ENCODE measurements at places on chromosomes 11 and 22. TPM values are rescaled to one million over a fixed set of nuclear protein-coding genes. Genes with fewer than 3 reads are reported as not detected.

DNA sequence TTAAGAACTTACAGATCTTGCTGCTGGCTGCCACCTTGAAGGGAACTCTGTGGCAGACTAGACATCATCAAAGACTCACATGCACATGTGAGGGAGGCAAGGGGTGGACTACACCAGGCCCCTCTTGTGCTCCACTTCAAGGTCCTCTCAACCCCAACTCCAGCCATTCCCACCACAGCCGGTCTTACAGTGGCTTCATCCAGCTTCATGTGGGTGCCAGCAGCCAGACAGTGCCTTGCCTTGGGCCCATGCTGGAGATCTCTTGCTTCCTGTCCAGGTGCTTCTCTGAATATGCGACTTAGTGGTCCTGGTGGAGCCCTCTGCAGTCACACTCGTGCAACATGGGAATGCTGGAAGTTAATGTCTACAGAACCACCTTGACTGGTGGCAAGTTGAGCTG, 44.6 kb upstream of the WNT7B start:
- DNase-seq: no peak

DNA sequence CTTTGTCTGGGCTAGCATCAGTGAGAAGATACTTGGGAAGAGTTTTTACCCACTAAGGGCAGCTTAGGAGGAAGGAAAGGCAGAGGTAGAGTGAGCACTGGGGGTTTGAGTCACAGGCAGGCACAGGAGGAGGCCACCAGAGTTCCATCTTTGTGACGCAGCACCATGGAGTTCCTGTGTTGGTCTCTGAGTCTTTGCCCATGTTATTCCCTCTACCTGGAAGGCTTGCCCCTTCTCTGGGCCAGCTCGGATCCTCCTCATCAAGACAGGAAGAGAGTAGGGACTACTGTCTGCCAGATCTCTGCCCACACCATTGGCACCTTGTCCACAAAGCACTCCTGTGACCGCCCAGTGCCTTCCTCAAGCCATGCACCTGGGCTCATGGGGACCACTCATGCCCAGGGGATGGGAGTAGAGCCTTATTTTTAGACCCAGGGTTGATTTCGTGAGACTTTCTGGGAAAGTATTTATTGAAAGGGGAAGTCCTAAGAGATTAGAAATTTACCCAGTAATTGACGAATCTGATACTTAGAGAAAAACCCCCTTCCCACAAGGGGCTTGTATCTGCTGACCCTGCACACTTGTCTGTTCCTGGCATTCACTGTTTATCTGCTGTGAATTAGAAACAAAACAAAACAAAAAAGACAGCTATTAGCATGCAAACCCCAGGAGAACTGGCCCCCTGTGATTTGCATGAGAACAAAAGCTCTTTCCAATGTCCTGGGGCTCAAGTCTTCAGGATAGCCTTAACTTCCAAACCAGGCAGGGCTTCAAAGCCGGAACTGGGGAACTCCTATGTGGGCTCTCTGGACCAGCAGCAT, 35.9 kb upstream of the MYEOV start:
- no peak for DNase-seq

GRCh38 chr11:19714022-19714386, 1.4 kb downstream of the NAV2 start:
- DNase-seq: no peak

APOL5 gene
- not detected for total RNA-seq

- DNase-seq: no peak
Measured at GRCh38 chr22:30014244-30014643, 66.0 kb upstream of the HORMAD2 start.

DNA sequence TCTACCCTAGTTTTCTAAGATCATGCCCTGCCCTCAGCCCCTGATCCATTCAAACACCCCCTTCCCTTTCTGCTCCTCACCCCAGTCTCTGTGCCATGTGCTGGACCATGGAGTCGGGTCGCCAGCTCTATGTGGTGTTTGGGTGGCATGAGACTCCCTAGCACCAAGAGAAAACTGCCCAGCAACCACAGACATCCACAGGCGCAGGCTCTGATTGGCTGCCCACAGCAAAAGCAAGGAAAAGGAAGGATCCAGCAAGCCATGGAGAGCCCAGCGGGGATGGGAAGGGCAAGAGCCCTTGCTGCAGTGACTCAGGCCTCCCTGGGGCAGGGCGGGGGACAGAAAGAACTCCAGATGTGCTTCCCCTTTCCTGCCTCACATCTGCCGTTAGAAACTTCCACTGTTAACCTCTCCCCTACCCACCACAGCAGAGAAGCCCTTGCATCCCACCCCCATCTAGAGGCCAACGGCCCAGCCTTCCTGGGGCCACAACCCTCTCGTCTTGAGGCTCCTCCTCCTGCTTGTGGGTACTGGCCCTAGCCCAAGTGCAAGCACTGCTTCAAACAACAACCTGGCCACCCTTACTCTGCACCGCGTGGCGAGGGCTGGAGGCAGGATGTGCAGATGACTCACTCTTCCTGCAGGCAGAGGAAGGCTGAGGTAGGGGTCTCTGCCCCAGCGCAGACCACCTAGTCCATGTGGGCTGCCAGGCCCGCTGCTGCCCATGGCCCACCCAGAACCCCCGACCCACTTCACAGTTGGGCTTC, 9.7 kb upstream of the AHNAK start:
- DNase-seq: peak; percentile 73

DNA sequence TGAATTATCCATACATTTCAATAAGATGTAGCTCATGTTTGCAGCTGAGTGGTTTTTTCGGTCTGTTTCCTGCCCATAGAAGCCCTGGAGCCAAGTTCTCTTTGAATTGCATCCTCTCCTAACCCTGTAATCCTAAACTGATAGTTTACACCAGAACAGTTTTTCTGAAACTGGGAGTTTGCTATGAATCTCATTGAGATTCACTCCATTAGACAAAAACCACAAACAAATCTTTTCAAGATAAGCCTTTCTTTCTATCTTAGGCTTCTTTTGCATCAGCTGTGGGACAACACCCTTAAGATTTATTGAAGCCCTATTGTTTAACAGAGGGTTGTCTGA, 324.8 kb downstream of the DYNC2H1 start:
- no peak for DNase-seq

DNA sequence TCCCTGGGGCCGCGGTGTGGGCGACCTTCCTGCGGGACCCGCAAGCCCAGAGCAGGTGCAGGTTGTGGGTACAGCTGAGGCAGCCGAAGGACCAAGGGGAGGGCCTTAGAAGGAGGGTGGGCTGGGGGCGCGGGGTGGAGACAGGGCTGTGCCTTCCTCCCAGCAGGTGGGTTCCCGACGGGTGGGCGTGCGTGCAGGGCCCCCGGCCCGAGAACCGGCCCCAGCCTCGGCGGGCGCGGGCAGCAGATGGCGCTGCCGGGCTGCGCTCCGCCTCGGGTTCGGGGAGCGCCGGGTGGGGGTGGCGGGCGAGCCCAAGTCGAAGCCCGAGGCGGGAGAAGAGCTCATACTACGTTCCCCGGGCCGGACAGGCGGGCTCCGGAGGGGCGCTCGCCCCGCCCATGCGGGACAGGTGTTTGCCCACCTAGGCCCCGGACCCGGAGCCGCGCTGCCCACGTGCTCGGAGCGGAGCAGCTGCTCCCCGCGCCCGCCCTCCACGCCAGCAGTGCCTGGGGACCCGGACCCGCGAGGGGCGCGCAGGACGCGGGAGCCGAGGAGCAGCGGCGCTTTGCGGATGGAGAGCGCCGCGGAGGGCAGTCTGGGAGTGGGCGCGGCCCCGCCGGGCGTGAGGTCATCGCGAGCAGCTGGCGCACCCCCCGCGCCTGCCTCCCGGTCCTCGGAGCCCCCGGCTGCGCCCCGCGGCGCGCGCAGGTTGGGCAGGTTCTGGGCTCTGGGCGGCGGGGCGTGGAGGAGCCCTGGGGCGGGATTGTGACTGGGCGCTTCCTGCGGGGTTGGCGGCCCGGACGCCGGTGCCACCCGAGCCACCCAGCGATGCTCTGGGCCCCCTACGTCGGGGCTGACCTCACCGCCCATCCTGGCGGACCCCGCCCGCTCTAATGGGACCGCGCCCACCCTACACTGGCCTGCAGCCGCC, 25.3 kb downstream of the DUSP8 start:
- no peak for DNase-seq

DNA sequence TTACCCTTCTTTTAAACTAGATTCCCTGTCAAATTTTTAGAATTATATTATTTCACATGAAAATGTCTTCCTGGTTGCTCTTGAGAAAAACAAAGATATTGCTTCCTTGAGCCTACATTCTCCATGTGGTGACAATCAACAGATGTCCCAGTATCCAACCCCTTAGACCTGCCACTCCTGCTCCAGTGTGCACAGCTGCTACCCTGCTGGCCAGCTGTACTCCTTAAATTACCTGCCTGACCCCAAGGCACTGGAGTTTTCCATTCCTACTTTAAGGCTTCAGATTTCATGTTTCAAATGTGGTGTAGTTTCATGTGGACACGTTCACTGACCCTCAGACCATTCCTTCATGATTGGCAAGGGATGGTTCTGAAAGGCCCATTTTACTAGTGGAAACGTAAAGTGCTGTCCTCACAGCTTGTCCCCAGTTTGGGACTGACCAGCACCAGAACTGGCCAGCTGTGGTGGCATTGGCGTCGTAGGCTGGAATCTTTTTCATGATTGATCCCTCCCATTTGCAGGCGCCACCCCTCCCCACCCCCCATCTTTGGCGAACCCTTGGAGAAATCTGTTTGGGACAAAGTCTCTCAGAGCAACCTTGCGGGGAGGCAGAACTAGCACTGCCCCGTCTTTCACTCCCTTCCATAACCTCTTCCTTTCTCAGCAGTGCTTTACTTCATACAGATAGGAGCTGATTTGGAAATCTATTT, 123.5 kb downstream of the DBX1 start:
- no peak for DNase-seq

TRIM49C gene
- not detected for total RNA-seq

SAA1 gene
- 170 TPM for total RNA-seq

PGA5 gene
- total RNA-seq: 5.0 TPM

- no peak for DNase-seq
Measured at GRCh38 chr22:26816726-26817125, 159.3 kb downstream of the MIAT start.

RGL4 gene
- 1.3 TPM for total RNA-seq

DNA sequence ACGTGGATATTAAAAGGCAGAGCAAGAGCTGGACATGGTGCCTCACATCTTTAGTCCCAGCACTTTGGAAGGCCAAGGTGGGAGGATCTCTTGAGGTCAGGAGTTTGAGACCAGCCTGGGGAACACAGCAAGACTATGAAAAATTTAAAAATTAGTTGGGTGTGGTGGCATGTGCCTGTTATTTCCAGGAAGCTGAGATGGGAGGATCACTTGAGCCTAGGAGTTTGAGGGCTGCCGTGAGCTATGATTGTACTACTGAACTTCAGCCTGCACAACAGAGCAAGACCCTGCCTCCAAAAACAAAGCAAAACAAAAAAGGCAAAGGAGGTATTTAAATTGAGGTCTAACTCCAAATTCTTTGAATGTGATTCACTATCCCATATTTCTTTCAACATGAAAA, 23.5 kb downstream of the RDX start:
- DNase-seq: no peak

GRCh38 chr11:29485641-29486040, 531.2 kb downstream of the KCNA4 start:
- DNase-seq: no peak

GRCh38 chr11:34840736-34841386, 75.3 kb downstream of the APIP start:
- no peak for DNase-seq

DNA sequence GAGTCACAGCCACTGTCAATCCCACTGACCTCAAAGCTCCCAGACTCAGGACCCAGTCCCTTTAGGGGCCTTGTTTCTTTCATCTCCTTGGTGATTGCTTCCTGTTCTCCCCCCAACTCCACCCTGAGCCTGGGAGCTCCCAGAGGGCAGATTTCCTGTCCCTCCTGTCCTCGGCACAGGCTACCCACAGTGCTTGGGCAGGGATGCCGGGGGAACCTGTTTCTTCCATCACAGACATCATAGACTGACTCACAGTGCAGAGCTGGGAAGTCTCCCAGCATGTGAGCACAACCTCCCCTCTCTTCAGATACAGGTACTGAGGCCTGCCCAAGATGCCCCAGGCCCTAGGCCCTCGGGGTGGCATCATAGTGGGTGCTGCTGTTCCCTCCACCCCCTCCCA, 16.6 kb downstream of the TRIM29 start:
- no peak for DNase-seq

ANAPC15 gene
- total RNA-seq: 13.2 TPM

GRCh38 chr11:75893251-75893650, 78.2 kb downstream of the UVRAG start:
- no peak for DNase-seq

GRCh38 chr11:73157101-73158010, 15.2 kb upstream of the FCHSD2 start:
- DNase-seq: no peak

TYR gene
- total RNA-seq: not detected

GRCh38 chr22:38618682-38619081, 37.5 kb downstream of the FAM227A start:
- no peak for DNase-seq

SHISAL1 gene
- total RNA-seq: 0.47 TPM

GRCh38 chr11:117407016-117407415, 79.4 kb downstream of the CEP164 start:
- no peak for DNase-seq

- no peak for DNase-seq
Measured at GRCh38 chr11:47987781-47988180, 7.4 kb downstream of the PTPRJ start.

- no peak for DNase-seq
Measured at GRCh38 chr11:68976563-68976962, 4.2 kb downstream of the MRGPRD start.

MS4A1 gene
- 4.5 TPM for total RNA-seq

DNA sequence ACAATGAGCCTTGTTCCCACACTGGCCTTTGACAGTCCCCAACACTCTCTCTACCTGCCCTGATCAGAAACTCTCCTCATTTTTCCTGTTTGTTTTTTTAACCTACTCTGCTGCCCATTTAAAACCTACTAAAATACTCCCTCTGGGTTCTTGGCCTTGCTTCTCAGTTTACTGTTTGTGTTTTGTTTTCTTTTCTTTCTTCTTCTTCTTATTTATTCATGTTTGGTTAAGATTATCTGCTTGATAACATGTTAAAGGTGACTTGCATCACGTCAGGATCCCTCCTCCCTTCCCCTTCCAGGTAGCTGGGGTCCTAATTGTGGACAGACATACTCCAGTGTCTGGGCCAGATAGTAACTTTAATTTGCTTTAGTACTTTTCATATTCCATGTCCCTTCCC, 95.0 kb upstream of the KCNA4 start:
- DNase-seq: no peak

DNA sequence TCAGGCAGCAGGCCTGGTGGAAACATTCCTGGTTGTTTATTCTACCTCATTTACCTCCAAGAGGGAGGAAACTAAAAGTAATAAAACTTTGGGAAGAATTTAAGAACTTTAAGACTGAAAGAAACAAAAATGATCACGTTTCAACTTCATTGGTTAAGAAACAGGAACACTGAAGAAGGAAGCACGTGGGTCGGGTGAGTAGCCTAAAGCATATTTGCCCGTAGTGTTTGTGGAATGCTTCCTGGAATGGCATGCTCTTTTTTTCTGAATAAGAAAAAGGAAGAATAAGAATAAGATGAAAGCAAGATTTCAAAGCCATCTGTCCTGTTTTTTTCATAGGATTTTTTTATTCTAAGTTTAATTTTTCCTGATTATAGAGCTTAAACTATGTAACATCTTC, 83.1 kb downstream of the WNT11 start:
- no peak for DNase-seq

C22orf31 gene
- total RNA-seq: not detected

Data from omental fat pad (tissue), 4 donors.